ENCODE measurements at places on chromosomes 11 and 22.

GRCh38 chr11:1460396-1460985, 26.1 kb downstream of the MOB2 start:
- no peak for DNase-seq

GRCh38 chr11:119179983-119180382, 5.3 kb upstream of the NHERF4 start:
- DNase-seq = no peak

GRCh38 chr11:44634401-44635281, 69.2 kb downstream of the CD82 start:
- DNase-seq = peak; percentile 74

GRCh38 chr11:28400331-28401100, 292.3 kb downstream of the METTL15 start:
- DNase-seq = no peak

- DNase-seq = no peak
Measured at GRCh38 chr11:23211221-23211620, 350.9 kb upstream of the CCDC179 start.

DNA sequence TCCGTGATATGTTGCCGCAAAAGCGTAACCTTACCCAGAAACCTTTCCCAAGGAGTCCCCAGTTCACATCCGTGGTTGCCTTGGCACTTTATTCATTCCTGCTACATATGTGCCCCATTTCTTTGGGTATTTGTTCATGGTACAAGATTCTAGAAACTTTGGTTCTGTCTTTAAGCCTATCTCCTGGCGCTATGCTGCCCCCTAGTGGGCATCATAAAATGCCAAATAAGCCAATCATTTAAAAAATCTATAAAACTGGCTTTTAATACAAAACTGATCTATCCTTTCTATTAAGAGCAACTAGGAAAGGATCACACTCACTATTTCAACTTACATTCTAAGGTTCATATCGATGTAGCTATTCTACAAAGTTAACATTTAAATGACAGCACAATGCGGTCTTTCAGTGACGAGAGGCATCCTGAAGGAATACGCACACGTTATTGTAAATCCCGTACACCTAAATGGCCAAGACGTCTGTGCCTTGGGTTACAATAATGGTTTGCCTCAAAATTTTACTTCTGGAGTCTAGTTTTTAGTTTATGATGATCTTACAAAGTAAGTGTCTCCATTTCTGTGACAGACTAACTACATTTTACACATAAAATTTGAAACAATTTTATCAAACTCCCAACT, 16.2 kb downstream of the PIWIL3 start:
- peak; percentile 39 for DNase-seq

- no peak for DNase-seq
Measured at GRCh38 chr22:19378344-19378674, 53.2 kb downstream of the HIRA start.

- DNase-seq = no peak
Measured at GRCh38 chr11:104322696-104323095, 158.7 kb upstream of the PDGFD start.
